ENCODE measurements at places on chromosomes 3 and 15. TPM values are rescaled to one million over a fixed set of nuclear protein-coding genes. Genes with fewer than 3 reads are reported as not detected.

The GUCA1C gene
- total RNA-seq = not detected

The ITIH1 gene
- not detected for total RNA-seq

The SEC61A1 gene
- 123 TPM for total RNA-seq

The KNG1 gene
- total RNA-seq = not detected

The CLDN18 gene
- total RNA-seq = not detected

The PFN2 gene
- total RNA-seq = 1.0 TPM

The ZNF385D gene
- total RNA-seq = not detected

GRCh38 chr15:89164712-89165211, 56.6 kb downstream of the RLBP1 start:
- DNase-seq = no peak

GRCh38 chr3:58010562-58010961, 2.3 kb downstream of the FLNB start:
- DNase-seq = no peak

GRCh38 chr3:149215515-149215914, 6.1 kb downstream of the CP start:
- no peak for DNase-seq

GRCh38 chr15:75307778-75308390, 25.2 kb downstream of the GOLGA6D start:
- no peak for DNase-seq

DNA sequence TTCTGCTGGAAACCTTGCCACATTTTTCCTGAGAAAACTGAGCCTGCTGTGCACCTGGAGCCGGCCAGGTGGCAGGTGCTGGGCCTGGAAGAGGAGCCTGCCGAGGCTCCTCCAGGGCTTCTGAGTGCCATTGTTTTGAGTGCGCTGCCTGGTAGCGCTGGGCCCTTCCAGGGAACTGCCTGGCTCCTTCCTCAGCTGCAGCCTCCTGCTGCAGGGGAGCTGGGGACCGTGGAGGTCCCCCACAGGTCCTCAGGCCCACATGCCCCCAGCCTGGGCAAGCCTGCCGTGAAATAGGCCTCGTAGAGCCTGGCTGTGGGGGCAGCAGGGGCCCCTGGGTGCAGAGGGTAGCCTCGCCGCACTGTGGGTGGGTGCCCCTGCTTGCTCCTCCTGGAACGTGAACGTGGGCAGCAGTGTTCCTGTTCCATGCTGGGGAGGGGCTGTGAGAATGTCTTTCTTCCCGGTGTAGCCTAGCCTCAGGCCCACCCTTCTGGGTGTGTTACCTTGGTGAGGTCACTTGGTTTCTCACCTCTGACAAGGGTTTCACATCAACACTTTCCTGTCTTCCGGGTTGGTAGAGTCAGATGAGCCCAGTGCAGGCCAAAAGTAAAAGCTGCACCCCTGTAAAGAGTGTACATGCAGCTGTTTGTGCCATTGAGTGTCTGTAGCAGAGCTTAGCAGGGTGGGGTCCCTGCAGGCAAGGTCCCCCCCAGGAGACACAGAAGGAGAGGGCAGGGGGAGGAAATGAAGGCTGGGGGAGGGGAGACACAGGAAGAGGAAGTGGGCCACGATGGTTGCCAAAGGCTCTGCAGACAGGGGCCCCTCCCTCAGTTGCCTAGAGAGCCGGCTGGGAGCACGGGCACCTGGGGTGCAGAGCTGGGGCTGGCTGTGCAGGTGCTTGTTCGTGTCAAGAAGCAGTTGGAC, 34.5 kb downstream of the KLF13 start:
- peak; percentile 94 for DNase-seq

- peak; percentile 96 for DNase-seq
Observed at GRCh38 chr3:28348629-28349468, at the start of the genes AZI2 and ZCWPW2. Gene AZI2 (minus strand): TSS chr3:28348824. CDS start chr3:28340617, 8,207 bp downstream. Gene ZCWPW2 (plus strand): TSS chr3:28348721. CDS start chr3:28413069, 64,348 bp downstream.

GRCh38 chr3:148583793-148584192, 113.9 kb upstream of the AGTR1 start:
- no peak for DNase-seq

DNA sequence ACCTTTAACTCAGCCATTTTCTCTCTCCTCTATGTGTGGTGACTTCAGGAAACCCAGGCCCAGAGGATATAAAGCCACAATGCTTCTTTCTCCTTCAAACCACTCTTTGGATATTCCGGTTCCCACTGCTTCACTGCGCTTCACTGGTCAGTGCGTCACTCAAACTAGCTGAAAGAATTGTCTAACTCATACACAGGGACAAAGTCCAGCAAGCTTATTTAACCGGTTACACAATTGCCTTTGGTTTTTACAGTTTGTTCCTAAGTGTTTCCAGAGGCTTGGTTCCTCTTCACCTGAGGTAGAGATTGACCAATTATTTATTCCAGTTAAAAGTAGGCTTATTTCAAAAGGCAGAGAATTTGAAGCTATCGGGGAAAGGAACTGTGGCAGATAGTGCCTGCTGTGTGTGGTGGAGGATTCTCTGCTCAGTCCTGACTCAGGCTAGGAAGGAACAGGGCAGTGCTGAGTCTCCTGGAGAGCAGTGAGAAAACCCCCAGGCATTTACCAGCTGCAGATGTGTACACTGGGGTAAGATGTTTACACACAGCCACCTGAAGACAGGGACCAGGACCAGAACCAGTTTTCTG, at the start of gene HGD:
HGD (minus strand) TSS at position 145 of the 587 bp plus-strand sequence; CDS start at position 17, 128 bp downstream.
- no peak for DNase-seq
